ENCODE measurements at places on chromosomes 3 and 15.

DNA sequence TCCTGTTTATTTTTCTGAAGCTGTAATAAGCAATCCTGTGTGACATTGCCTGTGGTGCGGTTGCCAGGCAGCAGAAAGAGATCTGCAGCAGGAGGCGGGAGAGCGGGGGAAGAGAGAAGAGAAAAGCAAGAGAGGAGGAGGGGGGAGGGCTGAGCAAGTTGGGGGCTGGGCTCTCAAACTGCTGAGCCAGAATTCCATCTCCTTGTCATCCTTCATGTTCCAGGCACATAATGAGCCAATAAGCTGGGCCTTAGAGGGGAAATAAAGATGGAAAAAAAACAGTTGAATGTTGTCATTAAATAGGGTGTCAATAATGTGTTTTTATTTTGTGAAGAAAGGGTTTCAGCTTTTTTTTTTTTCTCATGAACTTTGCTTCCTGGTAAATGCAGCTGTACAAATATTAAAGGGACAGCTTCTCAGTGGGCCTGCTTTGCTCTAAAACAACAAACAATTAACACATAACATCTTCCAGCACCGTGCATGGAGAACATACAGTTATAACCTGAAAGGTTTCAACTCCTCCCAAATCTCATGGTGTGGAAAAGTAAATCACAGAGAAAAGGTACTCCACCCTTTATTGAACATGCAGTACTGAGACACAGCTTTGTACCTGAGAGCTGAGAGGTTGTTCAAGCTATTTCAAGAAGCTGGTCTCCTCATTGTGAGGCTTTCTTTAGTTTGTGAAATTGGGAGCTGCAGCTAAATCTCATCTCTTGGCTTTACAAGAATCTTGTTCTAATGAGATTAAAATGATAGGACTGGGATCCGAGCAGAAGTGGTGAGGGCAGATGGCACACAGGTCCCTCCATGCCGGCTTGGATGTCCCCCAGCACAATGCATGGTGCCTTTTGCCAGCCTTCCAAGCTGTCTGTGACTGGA lies 451.1 kb upstream of the KCNMB2 start:
- DNase-seq = peak; percentile 87

GRCh38 chr3:170560717-170561382 lies 25.0 kb downstream of the SLC7A14 start:
- no peak for DNase-seq

GRCh38 chr3:48599077-48599501 lies 4.0 kb upstream of the COL7A1 start:
- DNase-seq = no peak

GRCh38 chr3:24197809-24198208 lies 252.7 kb downstream of the NR1D2 start:
- DNase-seq = no peak

DNA sequence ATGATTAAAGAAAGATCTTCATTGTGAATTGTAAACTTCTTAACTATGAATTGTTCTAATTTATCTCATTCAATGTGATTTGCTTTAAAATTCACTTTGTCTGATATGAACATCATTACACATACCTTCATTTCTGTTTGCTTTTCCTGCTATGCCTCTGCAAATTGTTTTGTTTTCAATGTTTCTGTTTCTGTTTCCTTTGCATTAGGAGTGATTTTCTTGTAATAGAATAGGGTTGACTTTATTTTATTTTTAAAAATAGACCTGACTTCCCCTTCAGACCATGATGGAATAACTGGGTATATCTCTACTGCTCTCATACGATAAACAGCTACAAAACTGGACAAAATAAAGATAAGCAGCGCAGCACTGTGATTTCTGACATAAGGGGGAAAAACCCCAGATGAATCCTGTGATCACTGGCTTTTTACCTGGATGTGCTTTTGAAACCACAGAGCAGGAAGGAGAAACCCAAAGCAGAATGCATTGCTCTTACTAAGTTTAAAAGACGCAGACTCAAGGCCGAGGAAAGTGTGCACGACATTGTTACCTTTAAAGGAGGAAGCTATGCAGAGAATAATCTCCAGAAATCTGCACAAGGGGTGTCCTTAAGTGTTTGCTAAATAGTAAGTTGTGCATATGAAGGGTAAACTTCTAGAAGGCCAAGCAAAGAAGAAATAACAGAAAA lies 420.2 kb downstream of the TBC1D5 start:
- DNase-seq = no peak

DNA sequence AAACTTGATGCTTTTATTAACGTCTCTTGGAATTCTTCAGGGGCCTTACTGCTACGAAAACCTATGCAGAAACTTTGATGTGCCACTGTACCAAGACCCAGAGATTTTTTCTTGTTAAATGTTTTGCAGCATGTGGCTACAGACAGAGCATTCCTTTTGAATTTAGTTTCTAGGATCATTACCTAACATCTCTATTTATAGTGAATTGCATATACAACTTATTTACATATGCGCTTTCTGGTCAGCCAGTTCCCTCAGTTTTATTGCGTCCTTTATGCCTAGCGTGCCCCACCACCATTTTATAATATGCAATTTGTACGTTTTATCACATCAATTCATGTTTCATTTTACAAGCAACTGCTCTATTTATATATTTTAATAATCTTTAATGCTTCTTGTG lies 46.2 kb upstream of the AGTR1 start:
- no peak for DNase-seq

- no peak for DNase-seq
Observed at GRCh38 chr3:38907426-38907825, 91.4 kb upstream of the SCN10A start.

DNA sequence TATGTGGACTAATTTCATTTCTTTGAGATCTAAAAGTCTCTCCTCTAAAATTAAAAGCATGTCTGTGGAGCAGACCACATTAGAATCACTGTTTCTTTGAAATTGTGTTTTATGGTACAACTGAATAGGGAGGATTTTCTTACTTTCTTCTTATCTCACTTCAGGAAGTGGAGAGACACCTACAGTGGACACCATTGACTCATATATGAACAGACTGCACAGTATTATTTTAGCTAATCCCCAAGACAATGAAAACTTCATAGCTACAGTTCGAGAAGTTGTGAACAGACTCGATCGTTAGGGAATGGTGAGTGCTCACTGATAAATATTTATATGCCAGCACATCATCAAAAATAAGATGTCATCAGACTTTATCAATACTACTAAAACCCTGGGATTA lies 58.3 kb downstream of the HMG20A start:
- DNase-seq = peak; percentile 45

- DNase-seq = no peak
Observed at GRCh38 chr15:68200016-68200861, 4.9 kb downstream of the CALML4 start.

DNA sequence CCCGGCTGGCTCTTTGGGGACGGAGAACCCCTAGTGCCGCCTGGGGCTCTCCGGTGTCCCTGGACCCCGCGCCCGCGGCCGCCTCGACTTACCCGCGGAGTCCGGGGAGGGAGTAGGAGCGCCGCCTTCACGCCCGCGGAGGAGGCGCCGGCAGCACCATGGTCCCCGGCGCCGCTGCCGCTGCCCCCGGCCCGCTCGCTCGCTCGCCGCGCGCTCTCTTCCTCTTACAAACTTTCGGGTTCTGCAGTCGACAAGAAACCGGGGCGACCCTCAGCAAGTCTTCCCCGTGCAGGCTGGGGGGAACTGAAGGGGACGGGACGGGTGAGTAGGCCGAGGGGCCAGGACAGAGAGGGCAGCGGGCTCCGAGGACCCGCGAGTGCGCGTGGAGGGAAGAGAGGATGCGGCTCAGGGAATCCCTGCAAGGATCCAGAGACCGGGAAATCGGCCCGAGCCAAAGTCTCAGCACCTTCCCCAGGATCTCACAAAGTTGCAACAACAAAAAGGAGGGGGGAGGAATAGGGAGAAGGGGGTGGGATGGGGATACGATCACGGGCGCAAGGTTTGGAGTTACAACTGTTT lies 2.0 kb downstream of the FOXP1 start:
- no peak for DNase-seq

DNA sequence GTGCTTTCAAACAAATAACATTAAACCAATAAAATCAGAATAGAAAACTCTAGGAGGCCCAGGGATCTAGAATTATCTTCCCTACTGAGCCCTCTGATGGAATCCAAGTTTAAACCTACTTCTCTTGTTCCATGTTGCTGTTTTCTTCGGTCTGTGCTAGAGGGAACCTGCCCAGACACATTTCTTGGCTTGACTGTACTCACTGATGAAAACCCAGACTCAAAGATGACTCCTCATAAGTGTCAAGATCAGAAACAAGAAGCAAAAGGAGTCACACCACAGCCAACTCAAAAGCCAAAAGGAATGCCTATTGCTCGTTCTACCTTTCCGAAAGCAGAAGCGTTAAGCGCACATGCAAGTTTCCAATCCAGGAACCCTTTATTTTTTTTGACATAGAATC lies 31.6 kb downstream of the SCAP start:
- DNase-seq = no peak

DNA sequence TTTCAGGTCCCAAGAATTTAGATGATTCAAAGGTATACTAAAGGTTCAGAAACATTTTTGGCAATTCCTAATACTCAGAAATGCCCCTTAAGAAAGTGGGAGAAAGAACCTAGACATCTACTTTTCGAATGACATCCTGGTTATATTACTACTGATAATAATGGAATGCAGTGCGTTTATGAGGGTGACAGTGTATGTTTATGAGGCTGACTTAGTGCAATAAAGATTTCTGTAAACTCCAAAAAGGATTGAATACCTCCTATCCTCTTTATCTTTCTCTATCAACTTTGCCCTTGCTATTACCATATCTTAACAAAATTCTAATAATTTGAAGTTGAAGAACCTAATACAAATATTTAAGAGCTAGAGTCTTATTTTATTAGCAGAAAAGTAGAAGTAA lies 348.9 kb upstream of the EPHA6 start:
- no peak for DNase-seq

- no peak for DNase-seq
Observed at GRCh38 chr15:75761446-75762356, 49.1 kb upstream of the CSPG4 start.

DNA sequence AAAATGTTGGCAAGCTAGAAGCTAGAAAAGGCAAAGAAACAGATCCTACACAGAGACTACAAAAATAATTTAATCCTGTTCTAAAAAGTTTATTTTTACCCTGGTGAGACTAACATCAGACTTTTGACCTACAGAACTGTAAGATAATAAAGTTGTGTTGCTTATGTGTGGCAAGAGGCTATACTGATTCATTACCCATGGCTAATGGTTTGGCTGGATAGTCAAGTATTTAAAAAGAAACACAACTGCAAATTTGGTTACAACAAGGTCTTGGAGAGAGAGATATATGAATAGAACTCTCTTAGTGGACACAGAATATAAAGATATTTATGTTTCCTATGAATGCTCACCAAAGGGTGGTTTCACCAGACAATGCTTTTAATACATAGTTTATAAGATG lies 364.2 kb upstream of the PLSCR5 start:
- no peak for DNase-seq

- no peak for DNase-seq
Observed at GRCh38 chr15:27448986-27449385, 478.0 kb downstream of the GABRG3 start.

DNA sequence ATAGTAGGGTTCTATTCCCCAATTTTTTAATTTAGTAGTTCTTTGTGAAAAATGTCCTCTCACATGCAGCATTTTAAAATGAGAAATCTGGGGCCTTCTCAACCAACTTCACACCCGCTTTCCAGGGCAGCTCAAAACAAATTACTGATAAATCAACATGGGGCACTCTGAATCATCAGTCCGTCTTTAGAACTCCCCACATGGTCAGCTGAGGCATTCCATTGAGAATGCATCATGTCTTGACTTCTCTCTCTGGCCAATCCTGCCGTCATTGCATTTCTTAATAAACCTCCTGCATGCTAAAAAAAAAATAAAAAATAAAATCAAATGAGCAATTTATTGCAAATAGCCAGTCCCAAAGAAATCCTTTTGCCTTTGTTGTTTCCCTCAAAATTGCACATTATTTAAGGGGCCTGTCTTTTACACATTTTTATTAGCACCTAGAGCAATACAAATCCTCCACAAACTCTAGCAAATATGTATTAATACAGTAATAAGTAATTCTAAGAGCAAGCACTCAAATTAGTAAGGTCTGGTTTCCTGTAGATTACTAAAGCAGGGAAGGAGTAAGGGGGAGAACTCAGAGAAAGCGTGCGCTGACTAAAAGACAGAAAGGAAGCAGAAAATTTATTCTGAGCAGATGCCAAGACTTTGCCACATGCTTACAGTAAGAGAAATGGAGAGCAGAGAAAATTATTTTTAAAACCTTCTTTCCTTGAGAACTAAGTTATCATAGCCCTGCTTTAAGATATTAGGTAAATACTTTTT lies 175.7 kb downstream of the TNIK start:
- no peak for DNase-seq

- DNase-seq = no peak
Observed at GRCh38 chr3:43522727-43523362, 99.0 kb downstream of the ANO10 start.

- DNase-seq = no peak
Observed at GRCh38 chr3:157475921-157476414, 27.2 kb downstream of the VEPH1 start.

GRCh38 chr3:172855037-172855436 lies 104.5 kb downstream of the ECT2 start:
- no peak for DNase-seq

DNA sequence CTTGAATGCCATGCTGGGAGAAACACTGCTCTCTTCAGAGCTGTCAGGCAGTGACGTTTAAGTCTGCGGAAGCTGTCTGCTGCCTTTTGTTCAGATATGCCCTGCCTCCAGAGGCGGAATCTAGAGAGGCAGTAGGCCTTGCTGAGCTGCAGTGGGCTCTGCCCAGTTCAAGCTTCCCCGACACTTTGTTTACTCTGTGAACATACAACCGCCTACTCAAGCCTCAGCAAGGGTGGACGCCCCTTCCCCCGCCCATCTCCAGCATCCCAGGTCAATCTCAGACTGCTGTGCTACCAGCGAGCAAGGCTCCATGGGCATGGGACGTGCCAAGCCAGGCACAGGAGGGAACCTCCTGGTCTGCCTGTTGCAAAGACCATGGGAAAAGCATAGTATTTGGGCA lies 99.7 kb downstream of the TAFA4 start:
- no peak for DNase-seq
